Brain pericyte (primary cell): ENCODE measurements at places on chromosomes 3 and 15.

DNA sequence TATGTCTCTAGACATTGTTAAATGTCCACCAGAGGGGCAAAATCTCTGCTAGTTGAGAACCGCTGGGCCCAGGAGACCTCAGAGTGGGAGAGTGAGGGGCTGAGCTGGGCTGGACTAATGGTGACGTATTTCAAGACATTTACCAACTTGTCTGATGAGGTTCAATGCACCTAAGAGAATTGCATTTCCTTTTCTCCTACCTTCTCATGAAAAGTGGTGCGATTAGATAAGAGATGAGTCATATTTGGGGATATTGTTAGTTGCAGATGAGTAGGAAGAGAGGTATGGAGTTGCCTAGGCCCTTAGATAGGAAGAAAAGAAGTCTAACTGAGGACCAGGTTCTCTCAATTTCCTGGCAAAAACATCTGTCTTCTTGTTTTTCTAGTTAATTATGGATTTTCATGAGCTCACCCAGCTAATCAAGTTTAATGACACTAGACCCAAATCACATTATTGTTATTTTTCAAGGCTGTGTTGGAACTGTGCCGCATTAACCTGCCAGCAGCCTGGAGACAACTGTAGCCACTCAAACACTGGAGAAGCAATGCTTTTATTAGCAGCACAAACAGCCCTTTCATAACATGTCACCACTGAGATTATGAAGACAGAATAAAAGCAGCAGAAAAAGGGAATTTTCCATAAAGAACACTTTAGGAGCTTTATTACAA lies 144.2 kb downstream of the PDCD6IP start:
- DNase-seq: no peak

DNA sequence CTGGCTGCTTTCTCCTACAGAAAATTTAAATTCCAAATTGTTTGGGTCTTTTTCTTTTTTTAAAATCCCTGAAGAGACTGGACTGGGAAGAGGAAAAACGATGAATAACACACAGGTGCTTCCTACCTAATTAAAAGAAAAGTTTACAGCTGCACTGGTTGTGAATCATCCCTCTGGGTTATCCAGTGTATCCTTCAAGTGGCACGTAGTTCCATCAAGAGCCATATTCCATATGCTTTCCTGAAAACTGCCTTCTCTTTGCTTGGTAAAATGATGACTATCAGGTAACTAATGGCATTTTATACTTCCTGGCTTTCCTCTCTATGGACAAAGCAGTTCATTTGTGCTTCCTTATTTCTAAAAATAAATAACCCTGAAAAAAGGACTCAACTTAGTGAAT lies 123.2 kb downstream of the MAGI1 start:
- DNase-seq: no peak

DNA sequence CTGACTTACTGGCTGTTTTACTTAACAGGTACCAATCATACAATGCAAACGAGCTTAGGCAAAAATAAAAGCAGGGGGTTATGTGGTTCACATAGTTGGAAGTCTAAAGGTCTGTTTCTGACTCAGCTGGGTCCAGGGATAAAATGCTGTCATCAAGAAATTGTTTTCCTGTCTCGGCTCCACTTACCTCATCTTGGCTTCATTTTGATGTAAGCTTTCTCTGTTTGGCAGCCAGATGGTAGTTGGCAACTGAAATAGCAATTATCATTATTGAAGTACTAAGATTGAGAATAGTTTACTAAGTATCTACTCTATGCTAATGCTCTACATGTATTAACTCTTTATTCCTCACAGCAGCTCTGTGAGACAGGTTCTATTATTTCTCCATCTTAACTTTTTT lies 36.8 kb upstream of the CNTN3 start:
- DNase-seq: no peak

- DNase-seq: no peak
These were observed 50.6 kb upstream of the PHLDB2 start for GRCh38 chr3:111808439-111808838.

GRCh38 chr3:134407239-134407625 lies 33.0 kb upstream of the AMOTL2 start:
- no peak for DNase-seq
